Effector memory CD8-positive, alpha-beta T cell (primary cell): ENCODE measurements at places on chromosomes 2 and 18.

- DNase-seq = no peak
These were observed 63.7 kb downstream of the COL4A3 start for GRCh38 chr2:227228061-227228667.

GRCh38 chr18:36389811-36390581 is 92.5 kb downstream of the FHOD3 start:
- no peak for DNase-seq

DNA sequence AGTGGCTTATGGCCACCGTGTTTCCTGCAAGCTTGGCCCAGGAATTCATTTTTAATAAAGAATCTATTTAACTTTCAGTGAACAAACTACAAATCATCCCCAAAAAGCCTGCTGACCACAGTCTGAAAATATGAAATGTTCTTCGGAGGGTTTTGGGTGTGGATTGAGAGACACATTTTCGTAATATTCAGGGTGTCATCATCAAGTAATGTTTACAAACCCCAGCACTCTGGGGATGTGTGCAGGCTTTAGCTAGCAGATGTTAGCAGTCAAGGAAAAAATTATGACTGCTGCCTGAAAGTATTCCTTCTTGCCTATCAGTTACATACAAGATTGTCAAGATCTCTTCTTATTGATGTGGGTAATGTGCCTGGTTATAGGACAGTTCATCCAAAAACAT is 143.9 kb upstream of the FN1 start:
- no peak for DNase-seq

- DNase-seq = peak; percentile 17
These were observed 119.9 kb downstream of the DPP4 start for GRCh38 chr2:161954103-161954502.
